Heart left ventricle (tissue), 16 donors: ENCODE measurements at places on chromosomes 1 and 21.
A peak's percentile ranks its signal among the peaks of the same experiment; 100 is the strongest.

DNA sequence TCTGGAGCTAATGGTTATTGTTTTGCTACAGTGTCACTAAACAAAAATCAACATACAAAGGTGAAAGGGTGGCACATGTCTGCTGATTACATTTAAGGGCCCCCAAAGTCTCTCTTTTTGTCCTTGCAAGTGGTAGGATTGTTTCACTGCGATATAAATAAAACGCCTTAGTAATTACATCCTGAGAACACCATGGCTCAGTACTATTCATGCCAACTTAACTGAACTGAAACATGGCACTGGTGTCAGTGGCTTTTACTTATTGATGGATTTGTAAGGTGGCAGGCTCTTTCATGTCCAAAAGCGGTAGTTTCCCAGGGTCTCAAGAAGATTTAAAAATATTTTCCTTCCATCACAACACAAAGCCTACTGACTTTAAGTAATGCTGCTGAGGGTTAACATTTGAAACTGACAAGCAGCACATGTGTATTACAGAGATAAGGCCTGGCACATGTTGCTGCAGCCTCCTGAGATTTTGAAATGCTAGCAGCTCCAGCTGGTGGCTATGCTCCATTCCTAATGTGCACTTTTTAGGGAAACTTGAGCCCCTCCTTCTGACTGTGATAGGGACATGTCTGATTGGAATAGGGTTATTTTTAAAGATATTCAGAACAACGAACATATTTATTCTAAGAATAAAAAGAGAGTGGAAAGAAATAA, 86.8 kb downstream of the ATP1B1 start:
- peak; percentile 39 for DNase-seq

- DNase-seq, result no peak
Observed at GRCh38 chr1:192929597-192929996, 120.8 kb downstream of the RGS2 start.

DNA sequence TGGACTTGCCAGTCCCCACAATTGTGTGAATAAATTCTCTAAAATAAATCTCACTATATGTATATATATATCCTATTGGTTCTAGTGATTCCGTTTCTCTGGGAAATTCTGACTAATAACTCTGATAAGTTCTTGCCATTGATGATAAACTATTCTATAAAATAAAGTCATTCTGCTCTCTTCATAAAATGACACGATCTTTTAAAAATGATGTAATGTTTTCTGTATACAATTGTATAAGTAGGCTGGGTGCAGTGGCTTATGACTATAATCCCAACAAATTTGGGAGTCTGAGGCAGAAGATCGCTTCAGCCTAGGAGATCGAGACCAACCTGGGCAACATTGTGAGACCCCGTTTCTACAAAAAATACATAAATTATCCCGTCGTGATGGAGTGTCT, 541.0 kb upstream of the ADGRL4 start:
- DNase-seq, result no peak

DNA sequence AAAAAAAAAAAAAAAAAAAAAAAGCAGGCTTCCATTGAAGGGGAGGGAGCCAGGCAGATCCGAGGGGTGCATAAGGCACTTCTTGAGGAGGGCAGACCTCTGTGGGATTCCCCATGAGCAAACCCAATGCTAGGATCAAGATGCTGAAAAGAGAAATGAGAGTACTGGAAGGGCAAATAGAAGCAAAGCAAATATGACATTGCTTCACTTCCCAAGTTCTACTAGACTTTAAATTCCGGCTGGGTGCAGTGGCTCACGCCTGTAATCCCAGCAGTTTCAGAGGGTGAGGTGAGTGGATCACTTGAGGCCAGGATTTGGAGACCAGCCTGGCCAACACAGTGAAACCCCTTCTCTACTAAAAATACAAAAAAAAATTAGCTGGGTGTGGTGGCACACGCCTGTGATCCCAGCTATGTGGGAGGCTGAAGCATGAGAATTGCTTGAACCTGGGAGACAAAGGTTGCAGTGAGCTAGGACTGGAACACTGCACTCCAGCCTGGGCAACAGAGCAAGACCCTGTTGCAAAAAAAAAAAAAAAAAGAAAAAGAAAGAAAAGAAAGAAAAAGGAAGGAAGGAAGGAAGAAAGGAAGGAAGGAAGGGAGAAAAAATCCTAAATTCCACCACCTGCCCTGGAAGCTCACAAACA, 23.1 kb upstream of the PALMD start:
- no peak for DNase-seq

GRCh38 chr1:61640531-61641530, 84.1 kb downstream of the TM2D1 start:
- peak; percentile 31 for DNase-seq

DNA sequence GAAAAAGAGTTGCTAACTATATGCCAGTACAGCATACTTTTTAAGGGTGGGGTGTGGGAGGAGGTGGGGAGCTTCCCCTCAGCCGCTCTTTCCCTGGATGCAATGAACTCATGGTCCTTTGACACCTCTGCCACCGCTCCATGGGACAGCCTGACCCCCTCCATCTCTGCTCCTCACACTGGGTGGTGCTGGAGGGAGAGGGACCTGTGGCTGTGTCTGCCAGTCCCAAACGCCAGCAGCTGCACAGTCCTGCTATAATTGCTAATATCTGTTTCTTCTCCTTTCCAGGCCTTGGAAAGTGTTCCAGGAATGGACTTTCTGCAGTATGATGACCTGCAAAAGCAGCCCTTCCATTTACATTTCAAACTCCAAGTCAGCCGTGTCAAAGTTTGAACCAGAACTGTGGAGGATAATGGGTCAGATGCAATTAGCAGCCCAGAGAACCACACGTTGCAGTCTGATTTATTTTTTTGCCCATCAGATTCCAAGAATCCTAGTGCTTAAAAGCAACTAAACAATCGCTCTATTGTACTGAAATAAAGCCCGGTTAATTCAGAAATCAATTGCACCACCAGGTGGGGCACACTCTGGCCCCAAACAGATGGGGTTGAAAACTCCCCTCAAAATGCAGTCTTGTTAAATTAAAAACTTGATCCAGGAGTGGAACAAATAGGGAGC, 160.7 kb upstream of the LMO4 start:
- no peak for DNase-seq

DNA sequence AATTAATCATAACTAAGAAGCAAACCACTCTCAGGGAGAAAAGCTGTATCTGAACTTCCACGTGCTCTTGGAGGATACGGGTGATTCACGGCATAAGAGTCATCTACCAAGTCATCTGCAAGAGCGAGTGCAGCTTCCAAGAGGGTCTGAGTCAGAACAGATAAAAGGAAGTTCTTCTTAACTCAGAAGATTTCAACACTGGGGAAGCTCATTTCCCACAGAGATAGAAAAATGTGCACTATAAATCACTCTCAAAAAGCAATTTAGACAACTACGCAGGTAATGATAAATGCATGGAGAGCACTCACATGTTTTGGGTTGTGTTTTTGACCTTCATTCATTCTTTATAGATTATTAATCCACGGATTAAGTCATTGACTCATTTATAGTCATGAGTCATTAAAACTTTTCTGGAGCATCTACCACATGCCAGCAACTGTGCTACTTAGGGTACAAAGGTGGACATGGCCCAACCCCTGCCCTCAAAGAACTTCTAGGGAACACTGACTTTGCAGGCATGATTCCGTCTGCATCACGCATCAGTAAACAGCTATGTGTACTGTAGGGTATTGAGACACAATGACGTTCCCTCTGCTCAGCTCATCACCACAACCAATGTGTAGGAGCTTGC, 20.8 kb downstream of the KCNJ15 start:
- no peak for DNase-seq

- peak; percentile 82 for DNase-seq
Observed at GRCh38 chr1:21933397-21934248, 3.5 kb downstream of the HSPG2 start.

- peak; percentile 75 for DNase-seq
Observed at GRCh38 chr1:154493276-154493675, 8.7 kb upstream of the TDRD10 start.

DNA sequence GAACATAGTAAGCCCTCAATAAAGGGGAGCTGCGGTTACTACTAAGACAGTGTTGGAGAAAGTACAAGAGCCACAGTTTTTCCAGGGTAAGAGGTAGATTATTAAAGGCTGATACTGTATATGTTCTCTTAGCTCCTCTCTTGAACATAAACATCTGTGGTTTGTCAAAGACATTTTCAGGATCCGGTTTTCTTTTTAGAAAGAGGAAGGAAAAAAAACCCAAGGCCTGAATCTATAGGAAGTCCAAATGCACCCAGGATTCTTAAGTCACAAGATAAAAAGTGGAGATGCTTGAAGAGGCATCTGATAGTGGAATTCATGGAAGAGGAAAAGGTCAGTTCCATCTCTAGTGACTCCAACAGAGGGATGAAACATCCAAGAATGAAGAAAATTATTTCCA, 24.6 kb upstream of the SLC45A3 start:
- DNase-seq, result no peak

DNA sequence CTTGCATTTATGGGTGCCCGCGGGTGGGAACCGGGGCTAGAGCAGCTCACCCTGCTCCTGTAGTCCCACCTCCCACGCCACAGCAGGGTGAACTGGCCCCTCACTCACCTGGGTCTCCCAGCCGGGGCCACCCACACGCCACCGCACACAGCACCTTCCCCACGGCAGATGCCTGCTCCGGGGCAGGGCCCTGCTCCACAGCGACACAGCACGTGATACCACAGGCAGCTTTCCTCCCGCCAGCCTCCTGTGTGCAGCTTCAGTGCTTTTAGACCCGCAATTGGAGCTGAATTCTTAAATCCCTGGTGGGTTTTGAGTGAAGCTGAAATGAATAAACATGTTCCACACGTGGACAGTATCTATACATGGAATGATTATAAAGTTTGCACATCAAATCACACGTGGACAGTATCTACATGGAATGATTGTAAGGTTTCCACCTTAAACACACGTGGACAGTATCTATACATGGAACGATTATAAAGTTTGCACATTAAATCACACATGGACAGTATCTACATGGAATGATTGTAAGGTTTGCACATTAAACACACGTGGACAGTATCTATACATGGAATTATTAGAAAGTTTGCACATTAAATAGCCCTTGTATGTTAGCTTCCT, 93.1 kb upstream of the COL6A1 start:
- peak; percentile 25 for DNase-seq

- DNase-seq, result no peak
Observed at GRCh38 chr1:16915627-16915973, 6.1 kb upstream of the CROCC start.

GRCh38 chr1:154186177-154186576, 5.7 kb downstream of the TPM3 start:
- no peak for DNase-seq

GRCh38 chr1:151720974-151721787, at the start of gene RIIAD1:
TSS of gene RIIAD1 (plus strand) at chr1:151721522. CDS start at chr1:151721537, 15 bp downstream.
- peak; percentile 45 for DNase-seq

DNA sequence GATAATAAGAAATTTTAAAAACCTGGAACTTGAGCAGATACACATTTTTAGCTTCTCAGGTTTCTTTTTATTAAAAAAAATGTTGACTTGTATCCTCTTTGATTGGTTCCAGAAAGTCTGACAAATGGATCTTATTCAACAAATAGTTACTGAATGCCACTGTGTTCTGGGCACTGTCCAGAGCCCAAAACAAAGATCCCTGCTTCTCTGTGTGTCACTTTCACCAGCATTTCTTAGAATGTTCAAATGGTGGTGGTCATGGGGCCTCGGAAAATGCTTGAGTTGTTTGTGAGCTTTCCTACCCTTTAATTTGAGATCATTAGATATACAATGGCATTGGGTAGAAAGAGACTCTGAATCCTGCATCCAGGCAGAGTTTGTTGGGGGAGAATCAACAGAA, 19.9 kb downstream of the ACTN2 start:
- no peak for DNase-seq

DNA sequence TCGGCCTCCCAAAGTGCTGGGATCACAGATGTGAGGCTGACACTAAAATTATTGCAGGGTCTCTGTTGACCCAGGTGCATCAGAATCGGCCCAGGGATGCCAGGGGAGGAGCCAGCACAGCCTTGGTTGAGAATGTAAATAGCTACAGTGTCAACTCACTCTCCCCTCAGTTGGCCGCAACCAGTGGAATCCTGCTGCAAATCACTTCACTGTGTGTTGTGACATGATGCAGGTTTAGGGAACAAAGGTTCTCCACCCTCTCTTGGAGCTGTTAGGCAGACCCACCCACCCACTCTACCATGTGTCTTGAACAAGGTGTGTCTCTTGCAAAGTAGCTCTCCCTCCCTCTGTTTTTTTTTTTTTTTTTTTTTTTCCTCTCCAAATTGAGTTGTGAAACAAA, 60.5 kb upstream of the SOD1 start:
- DNase-seq, result no peak

GRCh38 chr1:218686761-218687160, 341.6 kb downstream of the TGFB2 start:
- DNase-seq, result no peak

- no peak for DNase-seq
Observed at GRCh38 chr1:15442759-15443158, 4.5 kb downstream of the CTRC start.

DNA sequence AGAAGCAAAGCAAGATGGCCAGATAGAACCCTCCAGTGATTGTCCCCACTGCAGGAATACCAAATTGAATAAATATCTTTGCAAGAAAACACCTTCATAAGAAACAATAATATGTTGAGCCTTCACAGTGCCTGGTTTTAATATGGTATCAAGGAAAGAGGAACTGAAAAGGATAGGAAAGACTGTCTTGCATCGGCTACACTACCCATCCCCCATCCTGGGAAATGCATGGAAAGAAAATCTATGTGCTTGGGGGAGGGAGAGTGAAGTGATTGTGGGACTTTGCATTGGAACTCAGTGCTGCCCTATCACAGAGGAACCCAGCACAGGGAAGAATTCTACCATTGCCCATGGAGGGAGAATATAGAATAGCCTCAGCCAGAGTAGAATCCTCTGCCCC, 28.6 kb upstream of the AK5 start:
- DNase-seq, result no peak

- no peak for DNase-seq
Observed at GRCh38 chr1:152858062-152858461, 1.7 kb upstream of the LCE7A start.

- DNase-seq, result no peak
Observed at GRCh38 chr1:243814718-243815117, 35.3 kb downstream of the AKT3 start.

- no peak for DNase-seq
Observed at GRCh38 chr1:83761167-83762038, 237.5 kb downstream of the TTLL7 start.

DNA sequence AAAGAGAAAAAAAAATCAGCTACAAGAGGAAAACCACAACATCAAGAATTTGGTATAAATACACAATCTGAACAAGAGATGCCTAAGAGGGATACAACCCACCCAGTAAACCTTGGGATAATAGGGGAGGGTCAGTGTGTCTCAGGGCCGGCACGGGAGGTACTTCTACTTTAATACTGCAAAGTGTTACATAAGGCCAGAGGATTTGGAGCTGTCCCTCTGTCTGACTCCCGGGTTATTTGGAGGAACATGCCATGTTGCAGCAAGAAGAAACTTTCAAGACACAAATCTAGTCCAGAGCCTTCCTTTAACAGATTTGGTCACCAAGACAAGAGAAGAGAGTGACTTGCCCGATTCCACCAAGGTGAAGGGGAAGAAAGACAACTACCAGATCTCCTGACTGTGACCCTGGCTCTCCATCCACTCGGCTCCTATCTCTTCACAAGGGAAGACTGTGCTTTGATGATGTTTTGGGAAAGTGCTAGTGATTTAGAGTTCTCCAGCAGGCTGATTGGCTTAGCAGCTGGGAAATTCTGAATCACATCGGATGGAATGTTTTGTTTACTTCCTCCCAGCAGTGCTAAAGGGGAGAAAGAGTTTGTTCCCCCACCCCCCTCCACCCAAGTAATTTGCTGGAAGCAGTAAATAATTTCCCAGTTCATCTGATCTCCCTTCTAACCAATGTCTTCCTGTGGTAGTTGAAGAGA, 29.3 kb downstream of the SGIP1 start:
- no peak for DNase-seq
